ENCODE measurements at places on chromosomes 3 and 15.

DNA sequence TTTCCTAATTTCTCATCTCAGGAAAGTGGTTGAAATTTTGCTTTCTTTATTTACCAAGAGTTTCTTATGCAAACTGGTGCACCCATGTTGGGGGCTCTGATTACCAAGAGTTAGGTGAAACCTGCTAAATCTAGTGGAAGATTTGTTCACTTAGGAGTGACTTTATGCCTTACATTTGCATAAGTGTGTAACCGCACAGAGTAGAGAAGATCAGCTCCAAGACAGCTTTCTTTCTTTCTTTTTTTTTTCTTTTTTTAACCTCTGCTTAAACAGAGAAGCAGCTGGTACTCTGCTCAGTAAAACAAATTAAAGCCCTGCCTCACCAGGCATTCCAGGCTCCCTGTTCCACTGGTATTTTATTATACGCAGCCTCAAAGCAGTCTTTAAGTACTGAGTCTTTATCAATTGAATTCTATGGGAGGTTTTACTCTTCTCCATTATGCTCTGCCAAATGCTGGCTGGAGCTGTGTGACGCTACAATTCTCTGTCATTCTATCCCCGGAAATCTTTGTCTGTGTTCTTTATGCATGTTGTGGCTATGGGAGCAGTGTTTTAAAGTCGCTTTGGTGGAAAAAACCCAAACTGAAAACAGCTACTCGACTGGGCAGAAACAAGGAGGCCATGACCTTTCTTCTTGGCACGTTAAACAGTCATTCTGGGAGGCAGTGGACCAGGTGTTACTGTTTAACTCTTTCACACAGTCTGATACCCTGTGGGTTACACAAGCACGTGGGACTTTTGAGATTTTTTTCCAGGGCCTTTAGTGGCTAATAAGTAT is 55.2 kb upstream of the GBE1 start:
- DNase-seq: no peak

DNA sequence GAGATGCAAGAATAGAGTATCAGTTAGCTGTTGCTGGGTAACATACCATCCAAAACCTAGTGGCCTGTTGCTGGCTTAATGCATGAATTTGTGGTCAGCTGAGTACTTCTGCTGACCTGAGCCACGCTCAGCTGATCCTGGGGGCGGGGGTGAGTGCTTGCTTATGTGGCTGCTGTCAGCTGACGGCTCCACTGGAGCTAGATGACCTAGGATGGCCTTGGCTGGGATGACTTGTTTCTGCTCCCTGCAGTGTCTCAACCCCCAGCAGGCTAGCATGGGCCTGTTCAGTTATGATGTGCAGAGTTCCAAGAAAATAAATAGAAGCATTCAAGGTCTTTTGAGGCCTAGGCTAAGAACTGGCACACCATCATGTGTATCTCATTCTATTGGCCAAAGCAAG is 63.9 kb downstream of the FBLN2 start:
- no peak for DNase-seq

- DNase-seq: no peak
These were observed 101.5 kb downstream of the ROBO2 start for GRCh38 chr3:77141423-77141822.

- DNase-seq: no peak
These were observed 11.6 kb downstream of the UPK1B start for GRCh38 chr3:119184796-119185570.

DNA sequence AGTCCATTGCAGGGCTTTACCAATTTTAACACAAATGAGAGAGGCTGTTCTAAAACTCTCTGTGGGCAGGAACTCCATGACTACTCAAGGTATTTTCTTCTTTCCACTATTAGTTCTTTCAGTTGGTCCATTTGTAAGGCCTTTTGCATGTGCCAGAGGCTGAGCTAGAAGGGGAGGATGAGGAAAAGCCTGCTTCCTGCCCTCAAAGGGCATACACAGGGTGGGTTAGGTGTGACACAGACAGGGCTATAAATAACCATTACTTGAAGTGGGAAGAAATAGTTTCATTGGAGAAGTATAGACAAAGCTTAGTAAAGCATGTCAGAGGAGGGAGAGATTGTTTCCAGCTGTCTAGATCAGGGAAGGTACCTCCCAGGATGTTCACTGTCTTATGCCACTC is 52.1 kb upstream of the PRTG start:
- DNase-seq: no peak
